ENCODE measurements at places on chromosomes 12 and 14. TPM values are rescaled to one million over a fixed set of nuclear protein-coding genes. Genes with fewer than 3 reads are reported as not detected.

- DNase-seq, result no peak
Measured at GRCh38 chr12:19970116-19970515, 398.2 kb upstream of the PDE3A start.

- no peak for DNase-seq
Measured at GRCh38 chr12:65878540-65878939, 54.3 kb downstream of the HMGA2 start.

DNA sequence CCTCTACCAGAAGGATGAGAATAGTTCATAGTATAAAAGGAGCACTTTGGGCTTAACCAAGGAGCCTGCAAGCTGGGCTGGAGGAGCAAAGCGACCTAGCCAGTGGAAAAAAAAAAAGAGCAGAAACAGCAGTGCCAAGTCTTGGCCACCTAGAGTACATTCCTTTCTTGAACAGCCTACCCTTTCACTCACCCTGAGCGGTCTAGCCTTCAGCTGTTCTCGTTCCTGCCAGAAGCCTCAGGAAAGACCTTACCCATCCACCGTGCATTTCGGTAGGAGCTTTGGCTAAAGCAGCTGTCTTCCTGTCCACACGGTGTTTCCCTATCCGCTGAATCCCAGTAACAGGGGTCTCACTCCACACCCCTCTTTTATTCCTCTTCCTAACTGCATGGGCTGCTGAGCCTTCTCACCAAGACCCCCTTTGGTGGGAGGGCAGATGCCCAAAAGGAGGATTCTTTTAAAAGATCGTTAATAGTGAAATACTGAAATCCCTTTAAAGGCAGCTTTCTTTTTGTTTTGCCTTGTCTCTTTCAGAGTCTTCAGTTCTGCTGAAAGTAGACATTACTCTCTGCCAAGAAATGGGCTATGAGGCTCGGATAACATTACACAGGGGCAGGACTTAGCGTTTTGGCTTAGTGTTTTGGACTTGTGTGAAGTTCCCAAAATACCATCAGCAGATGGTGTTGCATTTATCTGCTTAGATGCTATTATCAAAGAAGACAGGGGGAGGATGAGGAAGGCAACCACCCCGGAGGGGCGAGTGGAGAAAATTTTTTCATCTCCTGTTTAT, 88.5 kb upstream of the METAP2 start:
- DNase-seq, result no peak

- no peak for DNase-seq
Measured at GRCh38 chr14:73829526-73830431, 21.9 kb upstream of the PTGR2 start.

GRCh38 chr14:76577837-76578236, 183.4 kb upstream of the VASH1 start:
- no peak for DNase-seq

GRCh38 chr12:8678661-8679111, 16.1 kb upstream of the MFAP5 start:
- DNase-seq, result no peak

DNA sequence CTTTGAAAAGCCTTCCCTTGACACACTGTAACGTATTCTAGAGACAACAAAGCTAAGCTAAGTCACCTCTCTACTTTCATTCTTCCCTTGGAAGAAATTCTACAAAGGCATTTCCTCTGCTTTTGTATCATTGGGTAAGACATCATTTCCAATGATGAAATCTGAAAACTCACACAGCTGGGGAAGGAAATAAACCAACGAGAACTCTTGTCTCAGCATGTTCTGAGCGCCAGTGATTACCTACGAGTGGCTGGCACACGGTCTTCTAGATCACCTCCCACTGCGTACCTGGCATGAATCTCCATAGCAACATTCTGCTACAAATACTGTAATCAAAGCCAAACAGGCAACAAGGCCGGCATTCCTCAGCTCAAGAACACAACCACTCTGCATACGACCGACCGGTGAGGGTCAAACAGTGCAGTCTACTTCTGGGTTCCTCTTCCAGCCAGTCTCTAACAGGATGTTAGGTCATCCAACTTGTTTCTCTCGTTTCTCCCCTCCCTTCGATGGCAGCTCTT, 7.6 kb downstream of the VPS37B start:
- no peak for DNase-seq

GRCh38 chr12:44847403-44847802, 28.7 kb downstream of the NELL2 start:
- DNase-seq, result no peak

Gene ACOT6
- not detected for total RNA-seq

- no peak for DNase-seq
Measured at GRCh38 chr12:124762791-124763593, 100.7 kb downstream of the SCARB1 start.

GRCh38 chr12:120394483-120395367, 25.8 kb upstream of the MSI1 start:
- DNase-seq, result no peak

Gene KRT77
- not detected for total RNA-seq

DNA sequence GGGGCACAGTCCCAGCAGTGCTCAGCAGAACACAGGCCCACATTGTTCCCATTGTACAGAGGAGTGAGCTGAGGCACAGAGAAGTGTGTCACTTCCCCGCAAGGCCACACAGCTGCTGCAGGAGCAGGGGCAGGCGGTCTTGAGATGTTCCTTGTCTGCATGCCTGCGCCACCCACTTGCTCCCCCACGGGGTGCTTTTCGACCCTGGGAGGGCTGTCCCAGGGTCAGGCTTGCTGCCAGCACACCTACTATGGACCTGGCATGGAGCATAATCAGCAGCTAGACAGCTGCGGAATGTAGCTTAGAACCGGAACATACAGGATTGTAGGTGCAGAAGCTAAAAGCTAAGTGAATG, 7.8 kb upstream of the EP400 start:
- DNase-seq, result no peak

DNA sequence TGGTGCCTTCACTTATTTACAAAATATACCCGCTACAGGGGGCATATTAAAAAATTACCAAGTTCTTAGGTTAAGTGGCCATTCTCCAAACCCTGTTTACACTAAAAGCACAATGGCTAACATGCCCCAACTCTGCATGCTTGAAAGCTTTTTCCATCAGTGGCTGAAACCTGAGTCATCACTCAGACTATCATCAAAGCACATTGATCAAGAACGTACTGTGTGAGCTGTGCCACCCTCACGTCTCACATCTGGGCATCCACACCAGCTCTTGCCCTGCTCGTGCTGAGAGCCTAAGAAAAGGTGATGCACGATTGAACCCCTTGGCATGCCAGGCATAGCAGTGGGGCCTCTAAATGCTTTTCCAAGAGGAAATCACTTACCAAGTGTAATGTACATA, 13.2 kb downstream of the AQP6 start:
- no peak for DNase-seq

Gene RNASE3
- total RNA-seq, result not detected

GRCh38 chr14:68664225-68664681, 128.6 kb downstream of the ZFP36L1 start:
- no peak for DNase-seq

DNA sequence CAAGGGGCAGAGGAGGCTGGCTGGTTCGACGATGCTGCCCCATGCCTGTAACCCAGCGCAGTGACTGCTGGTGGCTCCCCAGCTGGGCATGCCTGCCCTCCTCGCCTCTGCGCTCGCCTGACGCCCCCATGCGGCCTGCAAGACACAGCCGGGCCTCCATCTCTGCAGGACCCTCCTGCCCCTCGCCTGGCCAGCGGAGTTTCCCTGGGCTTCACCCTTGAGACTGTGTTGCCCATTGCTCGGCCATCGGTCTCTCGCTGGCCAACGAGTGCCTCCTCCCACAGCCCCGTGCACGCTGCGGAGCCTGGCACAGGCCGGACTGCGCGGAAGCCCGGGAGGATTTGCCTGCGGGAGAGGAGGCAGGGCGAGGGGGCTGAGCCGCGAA, 17.6 kb downstream of the ASPG start:
- no peak for DNase-seq

GRCh38 chr12:89135976-89136634, 216.2 kb downstream of the DUSP6 start:
- DNase-seq, result no peak

GRCh38 chr12:20476551-20476950, 108.2 kb downstream of the PDE3A start:
- DNase-seq, result no peak

DNA sequence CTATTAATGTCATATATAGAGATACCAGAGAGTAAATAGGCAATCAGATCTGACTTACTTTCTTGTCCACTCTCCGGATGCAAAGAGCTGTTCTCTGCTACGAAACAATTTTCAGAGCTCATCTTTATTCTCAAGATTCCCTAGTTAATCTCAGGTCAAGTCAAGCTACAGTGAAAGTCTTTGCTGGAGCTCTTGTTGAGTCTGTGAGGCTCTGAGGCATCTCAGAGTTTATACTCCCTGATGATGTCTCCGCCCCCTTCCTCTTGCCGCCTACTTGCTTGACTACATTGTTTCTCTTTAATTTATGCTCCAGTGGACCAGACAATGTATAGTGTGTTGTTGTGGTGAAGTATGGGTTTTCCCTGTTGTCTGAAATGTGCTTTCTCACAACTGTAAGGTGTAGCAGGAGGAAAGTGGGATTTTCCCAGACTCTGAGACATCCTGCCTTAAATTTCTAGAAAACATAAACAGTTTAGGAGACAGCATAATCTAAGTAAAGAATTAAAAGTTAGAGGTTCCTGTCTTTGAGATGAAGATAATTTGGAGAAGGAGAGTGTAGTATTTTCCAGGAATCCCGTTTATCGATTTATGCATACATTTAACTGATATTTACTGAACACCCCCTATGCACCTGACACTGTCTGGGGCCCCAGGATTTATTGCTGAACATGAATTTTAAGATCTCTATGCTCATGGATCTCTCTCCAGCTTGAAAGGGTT, at the start of gene CD69:
TSS of gene CD69 (minus strand) at position 203 of the 720 bp plus-strand sequence. CDS start at position 122, 81 bp downstream.
- DNase-seq, result peak; percentile 71

Gene PLEK2
- total RNA-seq, result not detected

GRCh38 chr12:7868391-7868790, 4.3 kb downstream of the SLC2A14 start:
- DNase-seq, result no peak

DNA sequence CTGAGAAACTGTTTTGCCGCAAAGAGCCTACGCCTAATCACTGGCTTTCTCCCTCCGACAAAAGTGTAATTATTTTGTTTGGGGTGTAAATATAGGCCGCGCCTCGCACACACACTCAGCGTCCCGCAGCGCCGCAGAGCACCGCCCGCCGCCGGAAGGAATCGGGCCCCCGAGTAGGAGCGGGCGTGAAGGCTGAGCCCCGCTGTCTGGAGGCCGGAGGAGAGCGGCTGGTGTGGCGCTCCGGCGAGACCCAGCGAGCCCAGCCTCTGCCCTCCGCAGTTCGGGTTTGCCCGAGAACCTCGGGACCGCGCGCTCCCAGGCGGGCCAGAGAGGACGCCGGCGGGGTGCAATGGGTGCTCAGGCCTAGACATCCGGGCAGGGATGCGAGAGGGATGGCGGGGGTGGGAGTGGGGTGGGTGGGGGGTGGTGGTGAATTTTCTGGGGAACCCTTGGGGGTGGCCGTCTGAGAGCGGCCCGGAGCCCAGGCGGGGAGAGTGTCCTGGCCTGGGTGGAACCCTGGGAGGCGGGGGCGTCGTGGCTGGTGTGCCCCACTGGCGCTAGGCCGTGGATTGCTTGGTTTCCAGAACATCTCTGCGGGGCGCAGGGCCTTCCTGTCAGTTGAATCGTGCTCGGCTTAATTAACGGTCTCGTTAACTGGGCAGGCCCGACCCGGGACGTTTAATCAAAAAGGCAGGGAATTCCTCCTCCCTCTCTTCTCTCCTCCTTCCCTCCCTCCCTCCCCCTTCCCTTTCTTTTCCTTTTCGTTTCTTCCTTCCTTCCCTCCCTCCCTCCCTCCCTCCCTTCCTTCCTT, 4.7 kb upstream of the LHX5 start:
- DNase-seq, result no peak

Gene IFNG-AS1
- 3.0 TPM for total RNA-seq

Gene GTF2A1
- total RNA-seq, result 14.6 TPM

DNA sequence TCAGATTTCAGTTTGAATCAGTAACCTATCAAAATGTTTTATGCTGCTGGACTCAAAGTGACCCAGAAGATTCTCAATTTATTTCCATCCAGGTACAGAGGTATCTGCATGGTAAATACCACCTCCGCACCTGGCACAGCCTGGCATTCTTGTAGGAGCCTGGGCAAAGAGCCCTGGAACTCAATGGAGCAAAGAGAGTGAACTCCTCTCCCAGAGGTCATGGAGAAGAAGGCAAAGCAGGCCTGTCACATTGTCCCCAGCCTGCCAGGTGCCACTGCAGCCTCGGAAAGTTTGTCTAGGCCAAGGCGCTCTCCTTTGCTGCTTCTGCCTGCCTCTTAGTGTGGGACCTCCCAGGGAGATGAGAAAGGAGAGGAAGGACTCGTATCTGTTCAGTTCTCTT, 319.8 kb downstream of the ZFP36L1 start:
- DNase-seq, result no peak

Gene TAS2R9
- total RNA-seq, result not detected

DNA sequence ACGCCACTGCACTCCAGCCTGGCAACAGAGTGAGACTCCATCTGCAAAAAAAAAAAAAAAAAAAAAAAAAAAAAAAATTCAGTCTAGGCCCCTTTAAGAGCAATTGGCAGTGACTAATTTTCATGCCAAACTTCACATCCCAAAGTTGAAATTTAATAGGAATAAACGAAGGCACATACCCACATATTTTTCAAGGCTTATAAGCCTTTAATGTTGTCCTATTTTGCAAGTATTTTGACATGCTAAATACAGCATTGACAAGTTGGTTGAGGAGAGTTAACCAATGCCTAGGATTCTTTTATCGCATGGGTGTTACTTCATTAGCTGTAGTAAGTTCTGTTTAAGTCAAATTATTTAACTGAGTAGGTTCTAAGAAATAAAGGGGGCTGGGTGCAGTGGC, 23.5 kb upstream of the HIP1R start:
- DNase-seq, result no peak

GRCh38 chr14:87623616-87624015, 369.4 kb downstream of the GALC start:
- DNase-seq, result no peak

GRCh38 chr12:124191024-124191359, 103.9 kb upstream of the RFLNA start:
- DNase-seq, result no peak

- DNase-seq, result no peak
Measured at GRCh38 chr14:104577847-104578301, 1.7 kb upstream of the C14orf180 start.

DNA sequence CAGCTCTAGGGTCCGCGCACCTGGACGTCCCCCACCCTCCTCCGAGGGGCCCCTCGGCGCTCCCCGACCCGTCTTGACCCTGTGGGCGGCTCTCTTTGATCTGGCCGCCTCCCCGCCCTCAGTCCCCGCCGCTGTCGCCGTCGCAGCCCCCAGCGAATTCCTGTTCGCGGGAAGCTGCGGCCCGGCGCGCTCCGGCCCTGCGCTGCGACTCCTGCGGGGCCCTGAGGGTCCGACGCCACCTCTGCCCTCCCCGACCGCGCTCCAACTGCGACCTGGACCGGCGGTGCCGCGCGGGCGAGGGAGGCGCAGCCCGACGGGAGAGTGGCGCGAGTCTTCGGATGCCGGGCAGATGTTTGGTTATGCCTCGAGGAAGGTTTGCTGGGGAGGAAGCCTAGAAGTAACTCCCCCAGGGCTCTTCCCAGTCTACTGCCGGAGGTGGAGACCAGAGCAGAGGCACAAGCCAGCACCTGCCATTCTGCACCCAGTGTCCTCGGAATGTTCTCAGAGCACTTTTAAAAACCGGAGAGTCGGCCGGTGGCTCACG, 440 bp upstream of the ISM2 start:
- no peak for DNase-seq

- no peak for DNase-seq
Measured at GRCh38 chr14:50762001-50762930, 68.7 kb downstream of the NIN start.
